Jurkat, Clone E6-1 (cell line): ENCODE measurements at places on chromosomes 6 and 20.

DNA sequence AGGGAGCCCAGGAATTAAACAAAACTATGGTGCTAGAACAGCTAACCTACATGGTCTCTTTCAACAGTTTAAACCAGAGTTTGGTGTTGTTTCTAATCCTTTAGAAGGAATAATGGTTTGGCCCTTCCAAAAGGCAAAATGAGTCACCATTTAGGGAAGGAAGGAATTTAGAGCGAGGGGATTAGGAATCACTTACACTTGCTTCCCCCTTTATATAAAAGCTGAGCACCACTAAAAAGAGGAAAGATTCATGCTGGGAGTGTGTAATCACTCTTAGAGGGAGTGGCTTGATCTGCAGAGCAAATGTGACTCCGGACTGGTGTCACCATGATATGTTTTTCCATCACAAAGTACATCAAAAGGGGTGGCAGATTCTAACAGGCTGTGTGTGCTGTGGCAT, 63.6 kb downstream of the F13A1 start:
- no peak for DNase-seq

- DNase-seq: no peak
These were observed 774.5 kb downstream of the EYS start for GRCh38 chr6:64932486-64932885.

DNA sequence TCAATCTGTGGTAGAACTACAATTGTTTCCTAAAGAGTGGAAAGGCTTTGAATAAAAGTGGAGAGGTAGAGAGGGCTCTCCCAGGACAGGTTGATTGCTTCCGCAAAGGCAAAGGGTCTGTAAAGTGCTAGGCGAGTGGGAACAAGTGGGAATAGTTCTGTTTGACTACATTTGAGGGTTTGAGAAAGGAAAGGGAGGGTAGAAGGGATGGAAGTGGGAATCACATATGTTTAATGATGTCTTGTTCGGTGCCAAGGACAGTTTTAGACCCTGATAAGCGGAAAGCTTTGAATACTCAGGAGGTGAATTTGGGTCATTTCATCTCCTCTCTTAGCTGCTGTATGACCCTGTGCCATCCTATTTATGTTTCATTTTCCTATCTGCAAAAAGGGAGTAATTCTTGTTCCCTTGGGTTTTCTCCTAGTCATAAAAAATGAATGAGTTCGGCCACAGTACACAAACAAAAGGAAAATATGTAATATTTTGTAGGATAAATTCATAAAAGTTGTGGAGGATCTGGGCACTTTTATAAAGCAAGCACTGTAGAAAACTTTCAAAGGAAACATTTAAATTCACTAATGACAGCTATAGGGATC, 1.7 kb upstream of the PIM1 start:
- DNase-seq: no peak

DNA sequence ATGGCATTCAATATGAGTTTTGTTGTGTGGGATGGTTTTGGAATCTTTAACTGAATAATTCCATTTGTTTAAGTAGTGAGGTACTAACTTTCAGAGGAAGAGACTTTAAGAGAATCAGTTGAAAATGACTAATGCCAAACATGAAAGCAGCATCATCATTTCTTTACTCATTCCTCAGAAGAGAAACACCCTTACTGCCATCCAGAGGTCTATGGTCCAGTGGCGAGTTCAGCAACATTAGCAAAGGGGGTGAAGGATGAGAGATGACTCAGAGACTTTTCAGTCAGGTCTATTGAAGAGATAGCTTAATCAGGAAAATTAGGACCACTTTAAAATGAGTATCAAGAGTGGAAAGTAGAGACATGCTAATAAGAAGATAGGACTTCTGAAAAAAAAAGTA, 118.8 kb downstream of the COL19A1 start:
- no peak for DNase-seq

DNA sequence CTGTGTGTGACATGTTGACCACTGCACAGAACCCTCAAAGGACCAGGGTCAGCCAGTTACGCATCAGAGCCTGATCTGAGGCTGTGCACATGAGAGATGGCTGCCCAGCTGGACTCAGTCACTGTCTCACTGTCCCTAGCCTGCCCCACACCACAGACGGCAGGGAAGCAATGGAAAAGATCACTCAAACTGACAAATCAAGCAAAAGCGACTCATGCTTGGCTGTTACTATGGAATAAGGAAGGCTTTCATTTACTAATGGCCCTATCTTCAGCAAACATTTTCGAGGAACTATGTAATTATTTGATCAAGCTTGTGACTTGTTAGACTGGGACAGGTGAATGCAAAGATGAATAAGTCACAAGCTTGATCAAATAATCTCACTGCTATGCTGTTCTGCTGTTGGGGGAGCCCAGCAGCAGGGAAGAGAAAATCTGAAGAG, 137.0 kb downstream of the SLC23A2 start:
- no peak for DNase-seq

GRCh38 chr20:32819992-32820697, 391 bp downstream of the MAPRE1 start:
- peak; percentile 62 for DNase-seq

GRCh38 chr6:99689916-99690685, 83.5 kb downstream of the PRDM13 start:
- DNase-seq: no peak

DNA sequence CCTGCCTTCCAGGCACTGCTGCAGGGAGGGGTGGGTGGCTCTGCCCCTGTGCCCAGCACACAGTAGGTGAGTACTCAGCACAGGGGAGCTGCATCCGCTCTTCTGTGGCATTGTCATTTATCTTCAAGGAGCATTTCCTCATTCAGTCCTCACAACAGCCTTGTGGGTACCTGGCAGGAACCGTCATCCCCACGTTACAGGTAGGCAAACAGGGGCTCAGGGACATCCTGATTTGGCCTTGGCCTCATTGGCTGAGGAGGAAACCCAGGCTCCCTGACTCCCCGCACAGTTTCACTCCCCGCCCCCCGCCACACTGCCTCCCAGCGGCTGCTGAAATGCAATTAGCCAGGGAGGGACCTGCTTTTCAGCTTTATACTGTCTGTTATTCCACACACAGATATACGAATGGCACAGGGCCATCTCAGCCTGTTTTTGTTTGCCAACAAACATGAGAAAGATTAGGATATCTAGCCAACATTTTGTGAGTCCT, 24.2 kb upstream of the PNPLA1 start:
- no peak for DNase-seq

DNA sequence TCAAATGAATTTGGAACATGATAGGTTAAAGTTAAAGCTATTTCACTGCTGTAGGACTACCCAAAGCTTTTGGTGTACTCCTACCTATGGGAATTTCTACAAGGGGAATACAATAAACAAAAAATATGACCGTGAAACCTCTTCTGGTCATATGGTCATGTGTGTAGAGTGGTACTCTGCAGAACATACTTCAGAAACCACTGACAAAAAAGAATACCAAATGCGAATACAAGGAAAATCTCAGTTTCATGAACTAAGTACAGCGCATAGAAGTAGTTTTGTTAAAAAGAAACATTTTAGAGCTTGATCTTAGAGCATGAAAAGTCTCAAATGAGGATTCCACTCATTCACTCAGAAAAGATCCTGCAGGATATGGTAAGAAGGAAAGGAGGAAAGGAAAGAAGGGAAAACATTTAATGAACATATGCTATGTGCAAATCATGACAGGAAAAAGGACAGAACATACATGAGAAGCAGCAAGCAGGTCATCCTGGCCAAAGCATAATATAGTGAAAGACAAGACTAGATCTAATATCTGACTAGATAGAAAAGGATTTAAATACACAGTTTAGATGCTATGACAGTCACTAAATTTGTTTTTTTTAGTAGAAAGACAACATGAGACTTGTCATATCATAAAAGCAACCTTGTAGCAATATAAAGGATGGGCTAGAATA, 36.5 kb downstream of the SNX14 start:
- no peak for DNase-seq

DNA sequence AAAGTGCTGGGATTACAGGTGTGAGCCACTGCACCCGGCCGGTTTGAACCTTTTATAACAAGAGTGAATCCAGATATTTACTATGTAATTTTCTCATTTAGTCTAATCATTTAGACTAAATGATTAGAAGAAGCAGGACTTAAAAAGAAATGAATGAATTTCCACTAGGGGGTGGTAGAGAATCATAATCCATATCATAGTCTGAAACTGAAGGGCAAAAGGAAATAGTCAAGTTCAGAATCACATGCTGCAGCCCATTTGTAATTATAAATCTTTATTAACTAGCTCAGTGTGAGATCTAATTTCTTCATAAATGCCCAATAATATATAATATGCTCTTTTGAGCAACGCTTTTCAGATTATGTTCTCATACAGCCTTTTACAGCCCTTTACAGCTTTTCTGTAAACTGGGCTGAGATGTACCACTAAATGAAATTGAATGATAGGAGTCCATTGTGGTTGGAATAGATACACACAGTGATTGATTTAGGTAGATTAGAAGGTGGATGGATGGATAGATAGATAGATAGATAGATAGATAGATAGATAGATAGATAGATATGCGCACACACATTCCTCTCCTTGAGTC, 31.8 kb downstream of the PSMB9 start:
- DNase-seq: peak; percentile 80

DNA sequence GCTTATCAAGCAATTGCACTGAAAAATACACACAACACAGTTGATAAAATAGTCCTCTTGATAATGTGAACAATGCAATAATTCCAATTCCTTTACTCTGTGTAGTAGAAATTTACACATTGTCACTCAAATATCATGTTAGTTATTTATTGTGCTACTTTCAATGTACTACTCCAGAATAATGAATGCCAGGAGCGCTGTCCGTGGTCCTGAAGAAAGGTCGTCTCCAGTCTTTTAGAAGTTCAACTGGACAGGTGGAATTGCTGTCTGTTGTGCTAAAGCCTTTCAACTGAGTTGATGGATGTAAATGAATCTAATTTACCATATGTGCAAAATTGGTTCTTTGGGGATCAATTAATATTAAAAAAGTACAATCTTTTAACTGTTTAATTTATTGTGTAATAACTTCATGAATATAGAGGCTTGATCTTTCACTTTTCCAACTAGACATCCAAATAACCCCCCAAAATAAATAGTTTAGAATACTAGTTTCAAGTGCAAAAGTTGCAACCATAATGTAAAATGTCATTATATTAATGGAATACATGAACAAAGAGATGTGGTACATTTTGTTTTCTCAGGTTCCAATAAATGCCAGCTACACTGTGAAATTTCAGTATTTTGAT, 3.2 kb downstream of the GRIK2 start:
- DNase-seq: peak; percentile 54

GRCh38 chr6:74780831-74781230, 425.0 kb downstream of the COL12A1 start:
- no peak for DNase-seq

DNA sequence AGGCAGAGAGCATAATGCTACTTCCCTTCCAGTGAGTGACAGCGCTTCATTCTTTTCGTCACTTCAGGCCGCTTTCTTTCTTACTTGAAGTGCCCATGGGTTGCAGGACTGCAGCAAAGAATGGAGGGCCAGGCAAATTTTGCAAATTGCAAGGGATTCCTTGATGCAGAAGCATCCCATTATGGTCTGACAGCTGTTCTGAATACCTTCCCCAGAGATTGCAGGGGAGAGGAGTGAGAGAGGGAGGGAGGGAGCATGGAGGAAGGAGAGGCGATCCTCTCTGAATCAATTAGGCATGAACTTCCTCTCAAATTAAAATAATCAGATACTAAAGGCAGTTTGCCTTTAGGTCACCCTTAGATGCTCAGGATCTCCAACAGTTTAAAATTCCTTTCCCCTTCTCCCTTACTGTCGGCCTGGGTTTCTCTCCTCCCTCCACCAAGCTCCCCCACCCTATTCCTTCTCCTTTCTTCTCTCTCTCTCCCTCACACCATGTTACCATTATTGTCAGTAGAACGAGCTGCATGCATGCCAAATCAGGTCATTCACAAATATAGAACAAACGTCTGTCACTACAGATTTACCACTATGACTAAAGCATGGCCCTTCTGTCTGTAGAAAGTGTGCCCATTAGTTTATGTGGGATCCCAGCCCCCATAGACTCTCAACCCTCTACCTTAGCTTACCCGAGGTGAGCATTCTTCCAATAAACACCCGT, 289.2 kb downstream of the CD83 start:
- DNase-seq: no peak

DNA sequence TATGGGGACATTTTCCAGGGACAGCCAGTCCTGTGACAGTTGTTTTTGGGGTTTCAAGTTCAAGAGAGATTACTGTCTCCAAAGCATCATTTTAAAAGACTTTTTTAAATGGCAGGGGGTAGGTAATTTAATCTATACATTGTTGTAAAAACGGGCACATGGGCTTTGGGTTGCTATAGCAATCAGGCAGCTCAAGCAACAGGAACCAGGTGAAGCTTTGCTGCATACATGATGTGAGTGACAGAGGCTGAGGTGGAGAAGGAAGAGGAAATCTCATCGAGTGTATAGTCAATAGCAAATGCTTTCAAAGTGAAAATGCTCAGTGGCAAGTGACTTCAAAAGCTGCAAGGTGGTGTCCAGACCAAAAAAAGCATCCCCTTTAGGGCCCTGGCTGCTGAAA, 277.4 kb upstream of the JAG1 start:
- DNase-seq: no peak

- no peak for DNase-seq
These were observed 200.7 kb upstream of the THBS2 start for GRCh38 chr6:169454204-169454871.

DNA sequence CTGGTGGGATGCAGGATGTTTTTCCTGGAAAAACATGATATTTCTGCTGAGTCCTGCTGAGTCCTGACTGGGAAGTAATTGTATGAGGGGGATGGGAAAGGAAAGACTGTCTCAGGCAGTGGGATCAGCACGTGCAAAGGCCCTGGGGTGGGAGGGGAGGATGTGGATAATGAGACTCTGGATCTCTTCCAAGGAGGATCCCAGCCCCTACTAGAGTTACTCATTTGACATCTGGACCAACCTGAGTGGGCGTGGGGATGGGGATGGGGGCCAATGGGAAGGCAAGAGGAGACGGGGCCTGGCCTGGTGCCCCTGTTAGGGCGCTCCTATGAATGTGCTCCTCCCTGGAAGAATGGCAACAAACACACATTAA, 73.0 kb downstream of the CD40 start:
- no peak for DNase-seq
